HCT116 (cell line): ENCODE measurements at places on chromosomes 13 and 19. TPM values are rescaled to one million over a fixed set of nuclear protein-coding genes. Genes with fewer than 3 reads are reported as not detected.

The PRX gene
- total RNA-seq: 4.8 TPM

The NLRP9 gene
- total RNA-seq: not detected

DNA sequence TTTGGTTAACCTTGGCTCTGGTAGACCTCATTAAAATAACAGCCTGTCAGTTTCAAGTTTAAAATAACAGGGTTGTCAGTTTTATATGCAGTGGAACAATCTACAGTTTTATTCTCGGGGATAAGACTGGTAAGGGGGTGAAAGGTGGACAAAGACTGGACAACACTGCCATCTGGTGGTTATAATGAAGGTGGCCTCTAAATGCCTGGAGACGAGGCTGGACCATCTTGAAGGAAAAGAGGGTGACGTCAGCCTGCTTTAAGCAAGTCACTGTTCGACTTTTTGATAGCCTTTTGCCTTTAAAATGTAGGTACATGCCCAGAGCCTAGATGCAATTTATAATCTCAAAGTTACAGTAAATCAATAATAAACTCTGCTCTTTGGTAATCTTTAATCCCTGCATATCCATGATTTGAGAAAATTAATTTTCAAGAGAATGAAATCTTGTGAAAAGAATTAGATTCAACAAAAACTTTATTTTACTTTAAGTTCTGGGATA lies 117.0 kb downstream of the DCT start:
- H3K27ac ChIP-seq: no peak overlapping the region
- no peaks in the 10 kb centered on the region for H3K36me3 ChIP-seq
- peak; percentile 68 for DNase-seq

GRCh38 chr19:871446-872265 lies 12.2 kb downstream of the CFD start:
- no peaks in the 10 kb centered on the region for H3K27me3 ChIP-seq
- H3K4me1 ChIP-seq: peaks cover 19% of the 10 kb centered on the region
- peaks cover 5% of the 10 kb centered on the region; the same call in 1 of the 2 replicates for H3K36me3 ChIP-seq
- H3K4me3 ChIP-seq: no peak overlapping the region
- H3K27ac ChIP-seq: peak overlapping the region; percentile 75
- DNase-seq: no peak

GRCh38 chr13:25042151-25042865 lies 53.6 kb upstream of the PABPC3 start:
- H3K36me3 ChIP-seq: no peaks in the 10 kb centered on the region
- H3K27me3 ChIP-seq: peaks cover 20% of the 10 kb centered on the region
- H3K4me1 ChIP-seq: no peaks in the 10 kb centered on the region
- no peak overlapping the region for H3K4me3 ChIP-seq
- no peak overlapping the region for H3K27ac ChIP-seq

GRCh38 chr19:3680939-3681338 lies 19.3 kb downstream of the PIP5K1C start:
- H3K27ac ChIP-seq: no peak overlapping the region
- no peaks in the 10 kb centered on the region for H3K27me3 ChIP-seq
- DNase-seq: no peak
- no peak overlapping the region for H3K4me3 ChIP-seq
